ENCODE measurements at places on chromosomes 16 and 17. TPM values are rescaled to one million over a fixed set of nuclear protein-coding genes. Genes with fewer than 3 reads are reported as not detected.

- DNase-seq = no peak
- no peaks in the 10 kb centered on the region for H3K27me3 ChIP-seq
- H3K36me3 ChIP-seq = no peaks in the 10 kb centered on the region
- H3K4me1 ChIP-seq = peaks cover 12% of the 10 kb centered on the region
Observed at GRCh38 chr17:78479369-78479768, 97.8 kb downstream of the DNAH17 start.

ZSCAN32 gene
- 15.6 TPM for total RNA-seq

CNP gene
- total RNA-seq = 71.6 TPM

DNA sequence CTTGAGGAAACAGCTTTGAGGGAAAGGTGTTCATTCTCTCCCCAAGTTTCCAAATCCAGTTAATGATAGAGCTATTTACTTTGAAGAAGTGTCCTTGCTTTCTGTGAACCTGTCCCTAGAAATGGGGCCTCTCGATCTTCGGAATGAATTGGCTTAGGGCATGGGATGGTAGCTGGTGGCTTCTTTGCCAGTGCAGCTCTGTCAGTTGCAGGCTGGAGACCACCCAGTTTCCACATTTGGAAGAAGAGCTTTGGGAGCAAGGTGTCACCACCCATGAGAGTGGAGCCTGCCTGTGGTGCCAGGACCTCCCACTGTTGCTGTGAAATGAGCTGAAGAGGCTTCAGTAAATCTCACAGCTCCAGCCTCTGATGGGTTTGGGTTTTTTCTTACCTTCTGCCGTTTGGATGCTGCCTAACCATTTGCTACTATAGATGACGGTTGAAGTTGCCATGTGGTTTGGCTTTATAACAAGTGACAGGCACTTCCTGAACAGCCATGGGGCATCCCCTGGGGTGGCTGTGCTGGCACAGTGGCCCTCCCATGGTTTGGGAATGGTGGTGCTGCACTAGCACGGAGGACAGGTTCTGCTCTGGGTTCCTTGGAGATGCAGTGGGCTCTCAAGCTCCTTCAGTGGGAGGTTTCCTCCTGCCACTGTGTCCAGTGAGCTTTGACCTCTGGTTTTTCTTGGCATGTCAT is 19.5 kb upstream of the SLC5A10 start:
- peaks cover 15% of the 10 kb centered on the region for H3K4me1 ChIP-seq
- H3K27ac ChIP-seq = no peak overlapping the region
- DNase-seq = no peak
- no peaks in the 10 kb centered on the region for H3K27me3 ChIP-seq
- no peak overlapping the region for H3K4me3 ChIP-seq

SPECC1 gene
- 12.5 TPM for total RNA-seq

DNA sequence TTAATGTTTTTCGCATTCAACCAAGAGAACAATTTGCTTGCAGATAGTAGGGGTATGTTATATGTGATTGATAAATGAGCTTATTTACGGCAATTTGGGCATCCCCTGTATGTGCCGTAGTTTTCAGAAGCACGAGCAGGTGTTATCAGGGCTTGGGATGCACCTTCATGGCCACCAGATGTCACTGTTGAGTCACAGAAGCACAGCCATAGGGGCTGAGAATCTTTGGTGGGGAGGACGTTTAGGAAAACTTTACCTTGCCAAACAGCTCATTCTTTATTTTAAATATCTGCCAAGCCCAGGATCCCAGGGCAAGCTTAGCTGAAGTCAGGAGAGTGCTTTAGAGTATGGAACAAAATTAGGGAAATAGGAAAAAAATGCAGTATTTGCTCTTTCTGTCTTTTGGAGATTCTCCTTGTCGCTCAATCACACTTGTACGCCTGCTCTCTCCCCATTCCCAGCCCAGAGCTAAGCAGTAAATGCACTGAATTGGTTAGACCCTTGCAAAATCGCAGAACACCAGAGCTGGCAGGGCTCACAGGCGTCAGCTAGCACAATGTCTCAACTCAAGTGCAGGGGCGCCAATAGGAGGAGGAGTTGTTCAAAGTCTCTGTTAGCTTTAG is 93.6 kb upstream of the MPHOSPH6 start:
- H3K27me3 ChIP-seq = no peaks in the 10 kb centered on the region
- H3K4me1 ChIP-seq = no peaks in the 10 kb centered on the region
- no peak overlapping the region for H3K27ac ChIP-seq
- no peak overlapping the region for H3K4me3 ChIP-seq

- H3K27ac ChIP-seq = no peak overlapping the region
- H3K4me3 ChIP-seq = no peak overlapping the region
- no peak for DNase-seq
Observed at GRCh38 chr16:65476448-65476955, 354.6 kb upstream of the CDH11 start.

All from CD8-positive, alpha-beta memory T cell (primary cell).